ENCODE measurements at places on chromosomes 4 and X. TPM values are rescaled to one million over a fixed set of nuclear protein-coding genes. Genes with fewer than 3 reads are reported as not detected.

Gene AIFM1
- 55.0 TPM for total RNA-seq

Gene ZAR1
- total RNA-seq = 0.87 TPM

Gene GPR34
- not detected for total RNA-seq

DNA sequence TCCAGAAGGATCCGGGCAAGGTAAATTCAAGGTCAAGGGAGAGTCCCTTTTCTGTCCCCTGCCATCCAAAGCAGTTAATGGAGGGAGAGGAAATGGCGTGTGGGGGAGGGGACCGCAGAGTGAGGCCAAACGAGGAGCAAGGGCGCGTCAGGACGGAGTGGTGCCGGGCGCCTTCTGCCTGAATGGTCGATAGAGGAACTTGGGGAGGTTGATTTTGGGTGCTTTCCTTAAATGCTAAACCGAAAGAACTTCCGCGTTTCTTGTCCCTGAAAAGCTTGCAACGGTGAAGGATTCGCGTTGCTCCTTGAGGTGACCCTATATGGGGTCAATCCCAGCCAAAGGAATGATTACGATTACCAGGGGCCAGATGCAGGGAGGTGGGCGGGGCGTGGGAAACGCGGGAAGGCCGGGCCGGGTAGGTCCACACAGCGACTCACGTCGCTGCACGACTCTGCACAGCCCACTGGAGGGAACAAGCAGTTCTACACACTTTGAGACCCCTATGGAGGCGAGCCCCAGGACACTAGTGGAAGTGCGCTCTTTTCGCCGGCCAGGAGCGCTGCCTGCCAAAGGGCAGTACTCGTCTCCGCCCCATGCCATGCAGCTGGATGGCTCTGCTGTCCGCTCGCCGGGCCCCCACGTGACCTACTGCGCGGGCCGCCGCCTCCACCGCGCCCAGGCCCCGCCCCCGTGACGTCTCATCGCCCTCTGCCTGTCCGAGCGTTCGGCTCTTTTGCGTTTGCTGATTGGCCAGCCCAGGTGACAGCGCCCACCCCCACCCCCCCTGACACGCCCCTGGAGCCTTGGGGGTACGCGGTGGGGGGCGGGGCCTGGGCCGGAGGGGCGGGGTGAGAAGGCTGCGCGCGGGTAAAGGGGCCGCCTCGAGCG is 452 bp upstream of the GK start:
- H3K4me3 ChIP-seq = peak overlapping the region; percentile 74
- no peaks in the 10 kb centered on the region for H3K27me3 ChIP-seq
- DNase-seq = peak; percentile 92
- no peaks in the 10 kb centered on the region for H3K36me3 ChIP-seq
- H3K4me1 ChIP-seq = peaks cover 17% of the 10 kb centered on the region

DNA sequence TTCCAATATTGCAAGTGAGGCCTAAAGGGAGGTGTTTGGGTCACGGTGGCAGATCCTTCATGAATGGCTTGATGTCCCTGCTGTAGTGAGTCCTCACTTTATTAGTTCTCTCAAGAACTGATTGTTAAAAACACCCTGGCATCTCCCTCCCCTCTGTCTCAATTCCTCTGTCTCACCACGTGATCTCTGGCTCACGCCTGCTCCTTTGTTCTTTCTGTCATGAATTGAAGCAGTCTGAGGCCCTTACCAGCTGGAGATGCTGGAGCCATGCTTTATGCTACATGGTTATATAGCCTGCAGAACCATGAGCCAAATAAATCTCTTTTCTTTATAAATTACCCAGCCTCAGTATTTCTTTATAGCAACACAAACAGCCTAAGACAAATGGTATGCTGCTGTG is 980.7 kb upstream of the GRIA3 start:
- no peak overlapping the region for H3K27ac ChIP-seq
- no peak overlapping the region for H3K4me3 ChIP-seq
- peaks cover 7% of the 10 kb centered on the region for H3K36me3 ChIP-seq
- no peak for DNase-seq

DNA sequence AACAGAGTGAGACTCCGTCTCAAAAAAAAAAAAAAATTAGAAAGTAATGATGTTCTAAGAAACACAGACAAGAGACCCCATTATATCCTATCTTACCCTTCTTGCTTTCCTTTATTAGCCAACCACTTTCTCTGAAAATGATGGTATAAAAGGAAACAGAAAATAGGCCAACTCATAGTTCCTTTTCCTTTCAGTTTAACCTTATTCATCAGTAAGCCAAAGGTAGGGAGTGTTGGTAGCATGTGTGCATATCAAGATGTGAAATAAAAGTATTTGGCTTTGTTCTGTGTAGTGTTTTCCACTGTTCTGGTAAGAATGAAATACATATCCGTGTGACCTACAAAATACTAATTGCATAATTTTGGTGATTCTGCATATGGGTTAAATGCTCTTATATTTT is 266.6 kb downstream of the ZNF674 start:
- H3K4me3 ChIP-seq = 0 out of 2 replicates have a peak overlapping the region, but pooled peaks have one; percentile 32
- H3K36me3 ChIP-seq = peaks cover 8% of the 10 kb centered on the region
- peaks cover 17% of the 10 kb centered on the region for H3K4me1 ChIP-seq
- no peak overlapping the region for H3K27ac ChIP-seq

Measured in WTC11 (cell line).